Activated gamma-delta T cell (primary cell): ENCODE measurements at places on chromosomes 11 and 22.

DNA sequence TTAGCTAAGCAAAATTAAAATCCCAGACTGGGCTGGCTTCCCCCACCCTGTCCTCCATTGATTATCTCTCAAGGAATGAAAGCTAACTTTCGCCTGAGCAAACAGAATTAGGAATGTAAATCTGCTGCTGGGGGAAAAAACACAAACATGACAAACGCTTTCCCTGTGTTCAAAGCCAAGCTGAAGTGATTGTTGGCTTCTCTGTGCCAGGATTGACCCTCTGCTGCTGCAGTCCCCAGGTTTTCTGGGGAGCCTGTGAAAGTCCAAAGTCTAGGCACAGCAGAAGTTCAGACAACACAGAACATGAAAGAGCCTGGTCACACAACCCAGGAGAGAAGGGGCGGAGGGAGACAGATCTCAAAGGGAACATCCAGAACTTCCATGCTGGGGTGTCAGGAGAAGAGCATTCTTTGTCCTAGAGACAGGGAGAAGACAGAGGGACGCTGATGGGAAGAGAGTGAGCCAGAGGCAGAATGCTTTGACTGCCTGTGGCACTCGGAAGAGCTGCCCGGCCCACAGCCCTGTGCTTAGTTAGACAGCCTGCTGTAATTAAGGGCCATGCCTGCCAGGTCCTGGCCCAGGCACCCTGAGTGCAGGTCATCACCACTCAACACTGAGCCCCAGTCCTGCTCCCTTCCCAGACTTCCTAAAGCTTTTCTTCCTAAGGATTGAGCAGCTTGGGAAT, 6.9 kb downstream of the PATZ1 start:
- DNase-seq = no peak

- DNase-seq = no peak
Measured at GRCh38 chr11:122107045-122107444, 9.0 kb downstream of the BLID start.

GRCh38 chr11:10856689-10857458, 979 bp downstream of the ZBED5 start:
- no peak for DNase-seq

DNA sequence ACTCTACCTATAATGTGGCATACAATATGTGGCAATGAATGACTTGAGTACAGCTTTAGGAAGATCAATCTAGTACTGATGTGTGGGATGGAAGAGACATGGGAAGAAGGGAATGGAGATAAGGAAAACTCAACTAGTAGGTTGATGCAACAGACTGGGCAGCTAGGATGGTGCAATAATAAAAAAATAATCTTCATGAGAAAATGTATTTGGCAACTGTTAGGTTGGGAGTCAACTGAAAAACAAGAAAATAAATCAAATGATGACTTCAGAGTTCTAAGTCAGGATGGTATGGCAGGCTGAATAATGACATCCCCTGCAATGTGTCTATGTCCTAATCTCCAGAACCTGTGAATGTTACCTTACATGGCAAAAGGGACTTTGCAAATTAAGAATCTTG, 236.8 kb upstream of the PITPNB start:
- no peak for DNase-seq

DNA sequence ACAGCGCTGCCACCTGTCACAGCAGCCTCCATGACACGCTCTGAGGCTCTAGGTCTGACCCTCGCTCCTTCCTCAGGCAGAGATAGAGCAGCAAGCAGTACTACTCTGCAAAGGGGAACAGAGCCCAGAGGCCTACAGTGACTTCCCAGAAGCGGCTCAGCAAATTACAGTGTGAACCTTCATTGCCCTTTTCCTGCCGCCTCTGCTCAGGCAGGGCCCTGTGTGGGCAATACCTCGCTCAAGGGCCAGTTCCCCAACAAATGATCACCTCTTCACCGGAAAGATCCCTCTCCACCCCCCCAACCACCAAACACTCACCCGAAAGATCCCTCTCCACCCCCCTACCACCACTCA, 12.3 kb downstream of the KIAA0930 start:
- no peak for DNase-seq

DNA sequence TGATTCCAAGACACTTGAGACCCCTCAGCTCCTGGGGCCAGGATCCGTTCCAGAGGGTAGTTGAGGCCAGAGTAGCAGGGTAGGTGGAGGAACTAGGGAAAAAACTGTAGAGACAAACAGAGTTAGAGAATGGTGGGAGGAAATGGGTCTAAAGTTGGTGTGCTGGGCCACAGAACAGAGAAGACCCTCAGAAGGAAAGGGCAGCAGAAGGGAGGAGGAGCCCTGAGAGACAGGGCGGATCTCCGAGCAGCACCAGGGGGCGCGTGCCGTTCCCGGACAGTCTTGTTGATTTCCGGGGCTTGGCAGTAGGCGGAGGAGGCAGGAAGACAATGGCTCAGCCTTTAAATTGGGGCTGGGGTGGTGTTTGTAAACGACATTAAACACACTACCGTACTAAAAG, 2.4 kb upstream of the CECR2 start:
- no peak for DNase-seq

GRCh38 chr11:116879800-116880625, 42.6 kb upstream of the APOA1 start:
- no peak for DNase-seq

DNA sequence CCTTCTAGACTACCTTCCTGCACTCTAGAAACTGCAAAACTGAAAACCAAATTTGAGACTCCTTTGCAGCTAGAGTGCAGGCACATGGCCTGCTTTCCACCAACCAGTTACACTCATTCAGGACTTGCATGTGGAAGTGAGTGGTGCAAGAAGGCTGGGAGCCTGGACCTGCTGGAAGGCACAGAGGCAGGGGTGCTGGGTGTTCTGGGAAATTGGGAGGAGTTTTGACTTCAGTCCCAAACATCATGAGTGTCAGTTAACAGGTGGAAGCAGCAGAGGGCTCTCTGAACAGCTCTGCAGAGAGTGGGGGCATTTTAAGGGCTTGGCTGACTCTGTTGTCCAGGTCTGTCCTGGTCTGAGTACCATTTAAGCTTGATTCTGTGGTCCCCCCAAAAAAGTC, 49.3 kb upstream of the SYT13 start:
- DNase-seq = no peak

- no peak for DNase-seq
Measured at GRCh38 chr22:47166446-47167016, 404.1 kb downstream of the TBC1D22A start.

DNA sequence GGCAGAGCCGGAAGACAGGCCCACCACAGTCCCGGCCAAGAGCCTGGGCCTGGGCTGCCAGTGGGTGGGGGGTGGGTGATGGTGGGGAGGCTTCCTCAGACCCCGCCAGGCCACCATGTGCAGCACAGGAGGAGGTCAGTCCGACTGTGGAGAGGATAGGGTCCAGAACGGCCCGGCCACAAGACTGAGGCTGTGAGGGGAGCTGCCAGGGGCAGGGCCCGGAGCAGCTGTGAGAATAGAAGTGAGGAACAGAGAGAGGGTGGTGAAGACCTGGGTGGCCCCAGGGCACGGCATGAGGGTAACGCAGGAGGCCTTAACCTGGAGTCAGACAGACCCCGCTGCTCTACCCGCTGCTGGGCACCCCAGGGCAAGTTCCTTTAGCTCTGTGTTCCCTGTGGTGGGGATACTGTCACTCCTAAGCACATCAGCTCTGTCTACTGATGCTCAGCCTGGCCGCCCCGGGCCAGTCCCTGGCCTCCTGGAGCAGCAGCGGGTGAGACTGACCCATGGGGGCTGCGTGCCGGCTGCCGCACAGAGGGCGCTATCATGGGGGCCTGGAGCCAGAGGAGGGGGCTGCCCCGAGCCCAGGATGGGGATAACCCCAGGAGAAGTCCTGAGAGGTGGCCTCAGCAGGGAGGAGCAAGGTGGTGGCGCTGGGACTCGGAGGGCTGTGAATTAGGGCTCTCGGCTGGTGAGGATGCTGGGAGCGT, 1.7 kb downstream of the FERMT3 start:
- no peak for DNase-seq

DNA sequence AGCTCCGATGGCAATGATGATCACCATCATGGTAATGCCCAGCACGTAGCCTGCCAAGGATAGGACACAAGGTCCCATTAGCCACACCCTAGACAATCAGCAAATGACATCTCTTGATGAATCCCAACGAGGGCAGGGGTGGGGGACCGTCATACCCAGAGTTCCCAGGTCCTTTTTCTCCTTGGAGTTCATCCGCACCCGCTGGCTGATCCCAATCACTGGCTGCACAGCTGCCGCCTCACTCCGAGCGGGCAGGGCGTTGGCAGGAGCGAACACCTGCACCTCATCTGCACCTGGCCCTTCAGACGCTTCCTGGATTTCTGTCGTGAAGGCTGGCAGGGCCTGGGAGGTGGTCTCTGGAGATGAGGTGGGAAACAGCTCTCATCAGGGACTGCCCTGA, 2.9 kb downstream of the PIK3IP1 start:
- no peak for DNase-seq

DNA sequence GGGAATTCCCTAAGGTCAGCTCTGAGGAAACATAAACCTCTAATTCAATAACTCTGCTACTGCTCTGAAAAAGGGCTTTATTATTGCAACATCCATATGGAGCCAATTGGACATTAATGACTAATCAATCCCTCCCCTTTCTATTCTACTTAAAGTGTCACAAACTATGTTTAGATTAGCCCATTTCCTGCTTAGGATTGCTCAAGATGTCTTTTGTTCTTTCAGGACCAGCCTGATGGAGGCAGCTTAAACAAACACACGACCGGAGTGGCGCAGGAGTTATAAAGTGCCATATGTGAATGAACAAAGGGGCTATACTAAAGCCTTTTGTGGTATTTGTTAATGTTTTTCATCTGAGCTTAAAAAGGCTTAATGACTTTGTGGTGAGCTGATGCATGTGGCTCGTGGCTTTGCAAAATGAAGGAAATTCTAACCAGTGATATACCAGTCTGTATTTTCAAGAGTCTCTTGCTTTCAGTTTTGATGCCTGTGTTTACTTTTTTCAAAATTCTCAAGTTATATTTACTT, 354.4 kb downstream of the SOX6 start:
- DNase-seq = no peak

DNA sequence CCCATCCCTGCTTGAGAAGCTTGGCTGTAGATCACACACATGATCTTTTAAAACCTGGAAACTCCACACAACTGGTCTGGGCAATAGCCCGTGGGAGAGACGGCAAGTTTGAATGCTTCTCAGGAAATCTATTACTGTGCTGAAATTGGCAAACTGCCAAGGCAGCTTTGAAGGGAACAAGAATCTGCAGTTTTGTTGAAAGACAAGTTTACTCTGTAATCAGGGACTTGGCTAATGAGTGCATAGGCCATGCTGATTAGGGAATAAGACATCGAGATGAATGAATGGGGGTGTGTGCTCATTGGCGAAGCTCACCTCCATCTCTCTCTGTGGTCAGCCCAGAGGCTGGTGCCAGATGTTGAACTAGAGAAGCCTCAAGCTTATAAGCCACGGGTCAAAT, 218.8 kb downstream of the HIPK3 start:
- DNase-seq = no peak

DNA sequence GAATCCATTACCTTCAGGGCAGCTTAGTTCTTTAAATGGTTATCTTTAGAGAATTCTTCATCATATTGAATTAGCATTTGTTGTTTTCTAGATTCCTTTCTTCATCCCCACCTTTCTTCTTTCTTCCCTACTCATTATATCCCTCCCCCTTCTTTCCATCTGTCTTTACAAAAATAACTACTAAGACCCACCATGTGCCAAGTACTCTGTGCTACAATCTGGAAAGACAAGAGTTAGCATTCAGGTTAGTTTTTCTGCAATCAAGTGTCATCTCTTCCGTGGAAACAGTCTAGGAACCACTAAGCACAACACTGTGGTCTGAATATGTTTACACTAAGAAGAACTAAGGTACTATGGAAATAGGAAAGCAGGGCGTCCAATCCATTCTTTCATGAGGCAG, 897.4 kb upstream of the TENM4 start:
- no peak for DNase-seq

- no peak for DNase-seq
Measured at GRCh38 chr11:9787981-9788521, 124.2 kb downstream of the SWAP70 start.

DNA sequence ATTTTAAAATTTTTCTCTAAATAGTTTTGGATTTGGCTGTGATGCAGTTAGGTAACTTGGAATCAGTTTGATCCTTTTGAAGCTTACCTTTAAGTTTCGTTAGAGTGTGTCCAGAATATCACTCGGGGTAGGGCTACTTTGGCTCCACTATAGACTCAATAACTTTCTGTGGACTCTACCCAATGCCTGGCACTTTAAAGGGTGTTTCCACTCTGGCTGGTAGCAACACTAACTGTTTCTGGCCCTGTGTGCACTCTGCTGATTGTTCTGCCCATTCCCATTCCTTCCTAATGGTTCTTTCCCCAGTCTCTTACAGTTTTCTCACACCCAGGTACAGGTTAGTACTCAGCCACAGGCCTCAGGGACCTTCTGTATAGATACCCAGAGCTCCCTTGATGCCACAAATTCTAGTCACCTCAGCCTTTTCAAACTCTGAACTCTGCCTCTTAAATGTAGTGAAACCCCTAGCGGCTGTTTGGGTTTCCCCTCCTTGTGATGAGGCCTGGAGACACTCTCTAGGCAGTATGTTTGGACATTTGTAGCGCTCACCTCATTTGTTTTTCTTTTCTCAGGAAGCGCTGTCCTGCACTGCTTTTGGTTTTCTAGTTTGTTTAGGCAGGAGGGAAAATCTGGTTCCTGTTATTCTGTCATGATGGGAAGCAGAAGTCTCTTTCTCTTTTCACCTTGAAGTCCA, 16.8 kb downstream of the CUL5 start:
- DNase-seq = no peak

DNA sequence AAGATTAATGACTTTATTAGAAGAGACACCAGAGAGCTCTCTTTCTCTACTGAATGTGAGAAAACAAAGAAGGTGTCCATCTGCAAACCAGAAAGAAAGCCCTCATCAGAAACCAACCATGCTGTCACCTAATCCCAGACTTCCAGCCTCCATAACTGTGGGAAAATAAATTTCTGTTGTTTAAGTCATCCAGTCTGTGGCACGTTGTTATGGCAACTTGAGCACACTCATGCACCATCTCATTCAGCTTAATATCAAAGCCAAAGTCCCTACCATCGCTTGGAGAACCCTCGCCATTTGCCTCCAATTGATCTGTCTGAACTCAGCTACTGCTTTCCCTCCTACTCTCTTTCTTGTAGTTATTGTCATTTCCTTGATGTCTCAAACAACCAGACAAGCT, 766.1 kb upstream of the ARHGAP42 start:
- no peak for DNase-seq

DNA sequence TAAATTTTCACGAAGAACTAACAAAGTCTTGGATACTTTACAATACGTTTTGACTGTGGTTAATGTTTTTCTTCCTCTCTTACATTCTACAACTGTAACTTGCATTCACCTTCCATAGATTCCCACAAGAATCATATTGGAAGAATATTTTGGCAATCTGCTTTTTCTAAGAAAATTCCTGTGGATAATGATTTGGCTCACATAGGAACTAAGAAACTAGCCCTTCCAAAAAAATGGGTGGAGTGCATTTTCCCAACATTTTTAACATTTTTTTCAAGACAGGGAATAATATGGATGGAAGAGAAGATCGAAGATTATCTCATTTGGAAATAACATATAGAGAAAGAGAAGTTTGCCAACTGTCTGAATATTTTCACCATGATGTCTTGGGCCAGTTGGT, 256.9 kb upstream of the POU2AF2 start:
- no peak for DNase-seq

GRCh38 chr11:93031386-93031785, 61.9 kb downstream of the MTNR1B start:
- DNase-seq = no peak

- no peak for DNase-seq
Measured at GRCh38 chr22:36368359-36368983, 19.3 kb downstream of the MYH9 start.
